ENCODE measurements at places on chromosomes 7 and 10.

DNA sequence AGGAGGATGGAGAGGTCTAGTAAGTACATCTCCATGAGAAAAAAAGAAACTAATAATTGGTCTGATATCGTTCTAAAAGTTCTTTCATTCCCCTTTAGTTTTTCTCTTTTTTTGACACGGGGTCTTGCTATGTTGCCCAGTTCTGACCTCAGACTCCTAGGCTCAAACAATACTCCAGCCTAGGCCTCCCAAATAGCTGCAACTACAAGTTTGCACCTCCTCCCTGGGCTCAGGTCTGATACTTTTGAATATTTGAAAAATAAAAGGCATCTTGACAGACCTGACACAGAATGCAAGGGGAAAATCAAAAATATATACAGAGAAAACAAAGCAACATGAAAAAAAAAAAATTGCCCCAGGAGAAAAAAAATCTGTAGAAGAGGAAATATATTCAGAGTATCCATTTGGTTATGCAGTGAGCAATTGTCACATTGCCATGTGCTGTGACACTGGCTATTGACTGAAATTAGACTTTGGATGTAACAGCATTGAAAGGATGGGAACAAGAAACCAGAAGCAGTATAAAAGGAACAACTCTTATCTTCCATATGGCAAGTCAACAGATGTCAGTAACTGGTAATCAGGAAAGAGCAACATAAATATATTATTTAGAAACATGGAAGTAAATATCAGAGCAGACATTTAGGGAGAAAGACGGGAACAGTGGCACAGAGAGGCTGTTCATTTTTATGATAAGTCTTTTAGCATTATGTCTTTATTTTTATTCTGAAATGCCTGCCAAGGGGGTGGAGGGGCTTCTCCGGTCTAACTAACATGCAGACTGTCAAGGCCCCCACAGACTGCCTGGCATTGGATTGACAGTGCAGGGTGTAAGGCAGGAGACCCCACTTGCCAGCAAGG, 408.4 kb downstream of the PARD3 start:
- DNase-seq: no peak

GRCh38 chr7:142556740-142557139, 192.5 kb upstream of the PRSS1 start:
- DNase-seq: no peak

GRCh38 chr7:21617513-21617912, 74.7 kb downstream of the DNAH11 start:
- no peak for DNase-seq

DNA sequence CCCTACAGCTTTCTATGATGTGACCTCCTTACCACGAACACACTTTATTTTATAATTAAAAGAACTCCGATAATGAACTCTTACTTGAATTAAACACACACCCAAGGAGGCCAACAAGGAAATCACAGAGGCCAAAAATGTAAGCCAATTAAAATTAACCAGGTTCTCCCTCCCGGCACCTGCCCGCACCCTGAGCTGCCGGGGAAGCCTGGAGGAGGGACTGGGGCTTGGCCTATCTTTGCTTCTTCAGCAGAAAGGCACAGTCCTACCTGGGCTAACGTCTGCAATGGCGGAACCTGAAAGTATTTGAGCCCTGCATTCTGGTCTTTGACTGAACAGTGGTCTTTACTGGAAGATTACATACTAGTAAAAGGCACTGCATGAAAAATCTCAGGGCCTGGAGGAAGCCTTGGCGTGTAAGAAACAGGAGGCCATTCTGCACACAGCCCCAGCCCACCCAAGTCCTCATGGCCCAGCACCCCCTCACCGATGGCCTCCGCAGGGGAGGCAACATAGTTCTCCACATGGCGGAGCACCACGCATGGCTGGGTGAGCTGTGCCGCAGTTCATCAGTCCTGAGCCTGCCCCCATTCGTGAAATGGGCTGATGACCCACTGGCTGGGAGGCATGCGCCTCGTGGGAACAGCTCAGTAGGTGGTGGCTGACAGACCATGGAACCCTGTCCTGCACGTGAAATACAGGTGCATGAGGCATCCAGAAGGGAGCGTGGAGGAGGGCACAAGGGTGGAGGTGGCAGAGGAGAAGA, 173.8 kb downstream of the PARD3 start:
- no peak for DNase-seq

- no peak for DNase-seq
Observed at GRCh38 chr7:27224983-27225934, 17.3 kb upstream of the EVX1 start.

DNA sequence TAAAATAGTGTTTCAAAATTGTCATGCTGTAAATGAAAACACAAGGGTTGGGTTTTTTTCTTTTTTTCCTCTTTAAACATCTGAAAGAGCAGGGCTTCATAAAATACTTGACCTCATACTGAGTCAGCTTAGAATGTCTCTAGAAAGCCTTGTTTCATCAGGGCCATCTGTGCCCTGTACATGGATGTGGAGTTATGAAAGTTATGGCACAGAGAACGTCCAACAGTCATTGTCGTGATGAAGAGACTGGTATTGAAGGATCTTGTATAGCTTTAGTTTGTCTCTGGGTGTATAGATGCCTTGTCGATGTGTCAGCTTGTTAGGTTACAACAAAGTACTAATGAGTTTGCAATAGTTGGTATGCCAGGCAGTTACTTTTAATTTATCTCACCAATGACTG, 127.3 kb downstream of the FAM204A start:
- DNase-seq: no peak

DNA sequence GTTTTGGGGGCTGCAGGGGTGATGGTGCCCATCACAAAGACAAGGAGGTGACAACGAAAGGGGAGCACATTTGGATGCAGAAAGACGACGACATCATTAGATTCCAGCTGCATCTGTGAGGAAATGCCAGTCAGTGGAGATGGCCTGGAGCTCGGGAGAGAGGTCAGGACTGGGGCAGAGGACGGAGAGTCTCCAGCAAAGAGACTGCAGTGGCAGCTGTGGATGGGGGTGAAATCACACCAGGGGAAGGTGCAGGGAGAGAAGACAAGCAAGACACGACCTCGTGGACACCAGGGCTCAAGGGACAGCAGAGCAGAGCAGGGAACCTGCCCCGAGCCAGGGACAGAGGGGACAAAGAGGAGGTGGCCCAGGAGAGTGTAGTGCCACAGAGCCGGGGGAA, 203.4 kb downstream of the PRPF18 start:
- no peak for DNase-seq

DNA sequence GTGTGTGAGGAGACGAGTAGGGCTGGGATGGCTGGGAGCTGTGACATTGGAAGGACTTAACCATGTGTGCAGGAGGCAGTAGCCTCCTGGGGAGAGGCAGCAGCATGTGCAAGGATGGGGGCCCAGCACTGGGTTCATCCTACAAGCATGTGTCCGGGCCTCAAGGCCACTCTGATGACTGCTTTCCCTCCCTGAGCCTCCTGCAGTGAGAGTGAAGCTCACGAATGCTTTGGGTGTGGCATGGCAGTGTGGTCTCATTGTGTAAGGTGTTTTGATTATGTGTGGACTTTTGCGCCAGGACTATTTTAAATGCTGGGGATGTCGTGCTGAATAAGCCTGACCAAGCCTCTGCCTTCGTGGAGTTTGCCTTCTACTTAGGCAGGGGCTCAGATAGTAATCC, 122.0 kb upstream of the INSYN2A start:
- DNase-seq: no peak

DNA sequence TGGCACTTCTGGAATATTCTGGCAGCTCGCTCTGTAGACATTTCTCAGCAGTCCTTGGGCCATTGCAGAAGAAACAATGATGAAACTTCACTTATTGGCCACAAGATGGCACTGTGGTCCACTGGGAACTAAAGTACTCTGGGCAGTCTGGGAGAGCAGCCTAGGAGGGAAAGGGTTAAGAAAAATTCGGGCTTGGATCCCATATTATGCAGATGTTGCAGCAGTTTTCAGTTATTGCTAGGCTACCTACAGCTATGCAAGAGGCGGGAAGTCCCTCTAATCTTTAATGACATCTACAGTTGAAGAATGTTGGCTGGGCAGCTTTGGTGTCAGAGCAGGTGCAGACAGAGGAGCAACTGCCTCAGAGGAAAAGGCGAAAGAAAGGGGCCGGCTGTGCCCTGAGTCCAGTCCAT, 201.7 kb upstream of the PRSS58 start:
- no peak for DNase-seq

DNA sequence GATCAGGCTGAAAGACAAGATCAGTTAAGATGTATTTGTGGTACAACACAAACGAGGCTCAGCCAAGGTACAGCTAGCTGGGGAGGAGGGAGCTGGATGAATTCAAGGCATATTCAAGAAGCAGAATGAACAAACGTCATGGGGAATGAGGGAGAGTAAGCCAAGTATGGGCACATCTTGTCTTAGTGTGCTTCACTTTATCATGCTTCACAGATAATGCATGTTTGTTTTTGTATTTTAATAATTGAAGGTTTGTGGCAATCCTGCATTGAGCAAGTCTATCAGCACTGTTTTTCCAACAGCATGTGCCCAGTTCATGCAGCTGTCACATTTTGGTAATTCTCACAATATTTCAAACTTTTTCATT, 135.4 kb downstream of the HIBADH start:
- DNase-seq: no peak

- no peak for DNase-seq
Observed at GRCh38 chr7:100735730-100736129, 2.3 kb downstream of the ZAN start.

- DNase-seq: no peak
Observed at GRCh38 chr10:112546474-112546873, 99.5 kb downstream of the VTI1A start.

- DNase-seq: no peak
Observed at GRCh38 chr7:80088705-80089104, 45.9 kb upstream of the GNAI1 start.

GRCh38 chr10:52459097-52459496, 145.0 kb downstream of the DKK1 start:
- DNase-seq: no peak
